ENCODE measurements at places on chromosomes 2 and 18.
A peak's percentile ranks its signal among the peaks of the same experiment; 100 is the strongest.

DNA sequence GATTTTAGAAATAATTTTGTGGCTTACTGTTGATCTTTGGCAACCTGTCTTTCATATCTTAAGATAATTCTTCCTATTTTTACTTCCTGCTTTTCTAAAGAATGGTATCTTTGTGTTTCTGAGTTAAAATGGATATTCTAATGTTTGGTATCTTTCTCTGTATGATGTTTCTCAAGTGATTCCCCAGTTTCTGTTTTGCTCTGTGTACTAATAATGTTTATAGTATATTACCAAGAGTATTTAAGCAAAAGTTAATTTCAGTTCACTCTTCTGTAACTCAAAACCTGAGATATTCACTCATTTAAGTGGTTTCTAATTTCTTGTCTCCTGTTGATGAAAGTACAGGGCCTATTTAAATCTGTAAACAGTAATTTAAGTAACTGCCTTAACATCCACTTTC, 58.3 kb downstream of the CCDC150 start:
- H3K27ac ChIP-seq = peak overlapping the region; percentile 3
- no peak overlapping the region for H3K4me3 ChIP-seq
- no peaks in the 10 kb centered on the region for H3K27me3 ChIP-seq
- DNase-seq = no peak
- H3K4me1 ChIP-seq = no peaks in the 10 kb centered on the region

GRCh38 chr18:51753365-51754057, 556.0 kb upstream of the MEX3C start:
- no peak for DNase-seq
- no peak overlapping the region for H3K27ac ChIP-seq
- no peaks in the 10 kb centered on the region for H3K27me3 ChIP-seq
- H3K4me3 ChIP-seq = no peak overlapping the region
- H3K36me3 ChIP-seq = no peaks in the 10 kb centered on the region
- H3K4me1 ChIP-seq = no peaks in the 10 kb centered on the region

- H3K36me3 ChIP-seq = no peaks in the 10 kb centered on the region
- H3K4me3 ChIP-seq = no peak overlapping the region
- no peaks in the 10 kb centered on the region for H3K4me1 ChIP-seq
- DNase-seq = no peak
- H3K27ac ChIP-seq = no peak overlapping the region
- peaks cover 38% of the 10 kb centered on the region for H3K27me3 ChIP-seq
Observed at GRCh38 chr18:50119296-50119695, 75.7 kb downstream of the MYO5B start.

- no peaks in the 10 kb centered on the region for H3K36me3 ChIP-seq
- no peak overlapping the region for H3K27ac ChIP-seq
- H3K4me3 ChIP-seq = no peak overlapping the region
- no peak for DNase-seq
Observed at GRCh38 chr2:55119711-55120487, 69.6 kb upstream of the RTN4 start.

DNA sequence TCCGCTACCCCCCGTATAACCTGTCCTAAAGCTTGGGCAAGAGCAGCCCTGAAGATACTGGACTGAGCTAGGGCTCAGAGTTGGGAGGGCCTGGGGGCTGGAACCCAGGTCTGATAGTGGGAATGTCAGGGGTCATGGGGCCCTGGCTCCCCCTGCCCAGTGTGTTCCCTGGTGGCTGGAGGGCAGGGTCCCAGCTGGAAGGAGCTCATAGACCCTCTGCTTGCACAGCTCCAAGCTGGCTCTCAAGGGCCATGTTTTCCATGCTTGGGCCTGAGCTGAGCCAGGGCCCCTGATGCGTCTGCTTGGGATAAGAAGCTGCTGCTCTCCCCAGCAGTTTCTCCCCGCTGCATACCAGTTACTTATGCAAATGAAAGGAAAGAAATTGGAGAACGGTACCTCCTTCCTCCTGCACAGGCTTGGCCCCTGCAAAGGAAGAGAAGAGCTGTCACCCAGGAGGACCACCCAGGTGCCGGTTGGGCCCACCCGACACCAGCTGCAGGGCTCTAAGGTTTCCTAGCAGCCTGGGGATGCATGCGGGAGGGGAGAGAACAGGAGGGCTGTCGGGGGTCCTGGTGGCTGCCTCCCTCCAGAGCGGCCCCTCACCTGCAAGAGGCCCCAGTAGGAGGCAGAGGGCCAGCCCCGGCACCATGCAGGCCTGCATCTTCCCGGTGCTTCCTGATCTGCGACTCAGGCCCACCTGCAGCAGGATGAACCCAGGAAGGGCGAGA, 628 bp downstream of the OTOS start:
- H3K27me3 ChIP-seq = peaks cover 29% of the 10 kb centered on the region
- H3K4me1 ChIP-seq = peaks cover 14% of the 10 kb centered on the region
- H3K36me3 ChIP-seq = peaks cover under 1% of the 10 kb centered on the region

GRCh38 chr2:111940333-111941196, 42.2 kb downstream of the MERTK start:
- H3K4me1 ChIP-seq = no peaks in the 10 kb centered on the region
- no peak for DNase-seq
- no peaks in the 10 kb centered on the region for H3K36me3 ChIP-seq
- no peak overlapping the region for H3K27ac ChIP-seq
- H3K27me3 ChIP-seq = peaks cover 27% of the 10 kb centered on the region

DNA sequence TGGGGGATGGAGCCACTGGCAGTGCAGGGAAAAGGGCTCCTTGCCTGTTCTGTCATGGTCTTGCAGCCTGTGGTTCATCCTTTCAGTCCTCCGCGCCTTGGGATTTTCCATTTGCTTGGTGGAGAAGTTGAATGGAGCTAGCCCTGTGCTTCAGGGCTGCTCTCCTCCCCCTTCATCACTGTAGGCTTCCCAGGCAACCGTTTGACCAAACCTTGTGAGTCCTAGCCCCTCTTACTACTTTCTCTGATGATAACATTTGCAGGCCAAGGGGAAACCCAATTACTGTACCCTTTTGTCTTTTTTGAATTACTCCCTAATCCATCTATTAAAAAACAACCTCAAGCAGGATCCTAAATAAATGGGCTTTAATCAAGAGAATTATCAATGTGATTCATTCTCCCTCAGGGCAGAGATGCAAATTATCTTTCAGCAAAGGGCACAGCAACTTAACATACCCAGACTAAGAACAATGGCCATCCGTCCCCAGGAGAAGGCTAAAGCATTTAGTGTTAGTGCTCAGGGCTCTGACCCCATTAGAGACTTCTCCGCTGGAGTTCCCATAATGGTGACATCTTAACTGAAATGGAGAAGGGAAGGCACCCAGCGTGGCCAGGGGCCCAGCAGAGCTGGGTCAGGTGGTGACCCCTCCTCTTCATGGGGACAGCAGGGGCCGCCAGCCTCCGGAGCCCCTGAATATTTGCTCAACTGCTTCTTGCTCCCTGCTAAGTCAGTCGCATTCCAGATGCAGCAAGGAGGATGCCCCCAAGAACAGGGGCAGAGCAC, 40.7 kb downstream of the RHOB start:
- no peaks in the 10 kb centered on the region for H3K36me3 ChIP-seq
- no peak overlapping the region for H3K27ac ChIP-seq
- H3K4me3 ChIP-seq = no peak overlapping the region
- no peaks in the 10 kb centered on the region for H3K27me3 ChIP-seq

DNA sequence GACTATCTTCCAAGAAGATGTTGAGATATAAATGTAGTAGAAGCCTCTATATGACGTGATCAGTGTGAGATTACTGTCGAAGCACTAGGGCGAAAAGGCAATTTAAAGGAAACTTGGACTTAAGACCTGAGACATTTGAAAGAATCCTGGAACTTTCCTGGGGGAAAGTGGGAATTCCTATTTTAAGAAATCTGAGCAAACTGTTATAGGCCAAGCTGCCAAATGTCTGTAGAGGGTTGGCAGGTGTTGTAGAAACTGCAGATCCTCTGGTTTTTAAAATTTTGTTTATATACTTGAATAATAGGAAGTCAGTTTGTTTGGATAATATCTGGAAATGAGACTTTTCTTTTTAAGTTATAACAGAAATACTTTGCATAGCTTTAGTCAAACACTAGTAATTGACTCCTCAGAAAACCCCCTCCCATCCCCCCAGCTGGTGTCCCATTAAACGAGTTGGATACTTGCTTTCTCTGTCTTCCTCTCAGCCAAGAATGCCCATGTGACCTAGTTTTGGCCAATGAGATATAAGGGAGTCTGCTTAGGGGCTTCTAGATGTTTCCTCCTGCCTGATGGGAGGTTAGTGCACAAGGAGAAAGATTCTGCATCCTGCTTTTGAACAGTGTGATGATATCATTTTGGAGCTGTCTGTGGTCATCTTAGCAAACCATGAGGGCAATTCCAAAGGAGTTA, 61.2 kb downstream of the MOGAT1 start:
- DNase-seq = no peak
- H3K27me3 ChIP-seq = peaks cover 29% of the 10 kb centered on the region
- no peaks in the 10 kb centered on the region for H3K4me1 ChIP-seq
- no peaks in the 10 kb centered on the region for H3K36me3 ChIP-seq
